ENCODE measurements at places on chromosomes 4 and X. TPM values are rescaled to one million over a fixed set of nuclear protein-coding genes. Genes with fewer than 3 reads are reported as not detected.

SUPT20HL1 gene
- polyA plus RNA-seq: not detected

PAGE2 gene
- polyA plus RNA-seq: not detected

CFAP47 gene
- polyA plus RNA-seq: 0.91 TPM

TCEAL2 gene
- polyA plus RNA-seq: 27.1 TPM

SH2D1A gene
- 0.22 TPM for polyA plus RNA-seq

SEC24D gene
- polyA plus RNA-seq: 44.3 TPM

PAGE5 gene
- not detected for polyA plus RNA-seq

ADRA2C gene
- polyA plus RNA-seq: 7.2 TPM

SYP gene
- 2.6 TPM for polyA plus RNA-seq

PHEX gene
- polyA plus RNA-seq: 0.38 TPM

EDNRA gene
- polyA plus RNA-seq: 88.5 TPM

SH3D19 gene
- polyA plus RNA-seq: 35.2 TPM

SYN1 gene
- 6.5 TPM for polyA plus RNA-seq

CDKN2AIP gene
- polyA plus RNA-seq: 33.7 TPM

ATP1B4 gene
- polyA plus RNA-seq: 0.05 TPM

Data from left kidney (tissue), 8 donors.